Activated T-helper 1 cell treated with anti-CD3 and anti-CD28 coated beads, Interleukin-12 subunit alpha, Interleukin-12 subunit beta, Interleukin-2, Interleukin-4 antibody, amounts not matched to agents 30 ng/mL and 10 ng/mL and 1 ng/mL, durations not matched to agents 14 hours and 24 hours and 36 hours (primary cell): ENCODE measurements at places on chromosomes 6 and 20. TPM values are rescaled to one million over a fixed set of nuclear protein-coding genes. Genes with fewer than 3 reads are reported as not detected.

The SUMO4 gene
- 11.6 and 12.0 TPM in 2 replicates for total RNA-seq

DNA sequence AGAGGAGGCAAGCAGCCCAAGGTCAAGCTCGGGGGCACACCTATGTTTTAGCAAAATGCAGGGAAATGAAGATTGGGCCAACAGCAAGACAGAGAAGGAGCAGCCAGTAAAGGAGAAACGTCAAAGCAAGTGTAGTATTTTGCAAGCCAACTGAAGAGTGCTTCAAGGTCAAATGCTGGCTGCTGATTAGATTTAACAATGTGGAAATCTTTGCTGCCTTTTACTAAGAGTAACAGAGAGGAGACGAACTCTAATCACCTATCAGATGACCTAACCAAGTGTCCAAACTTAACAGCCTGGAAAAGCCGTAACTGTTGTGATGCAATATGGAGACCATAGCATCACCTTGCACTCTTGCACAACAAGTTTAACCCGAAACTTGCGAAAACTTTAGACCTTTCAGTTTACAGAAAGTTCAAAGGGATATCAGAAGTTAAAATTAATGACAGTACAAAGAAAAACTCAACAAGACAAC is 30.4 kb downstream of the AKIRIN2 start:
- H3K36me3 ChIP-seq: peaks cover 34% of the 10 kb centered on the region
- no peak overlapping the region for H3K27ac ChIP-seq
- DNase-seq: no peak
- H3K4me1 ChIP-seq: peaks cover 17% of the 10 kb centered on the region

GRCh38 chr20:59002874-59003399 is 4.1 kb downstream of the CTSZ start:
- peaks cover 39% of the 10 kb centered on the region for H3K4me1 ChIP-seq
- peaks cover 19% of the 10 kb centered on the region for H3K36me3 ChIP-seq
- H3K27ac ChIP-seq: no peak overlapping the region
- no peaks in the 10 kb centered on the region for H3K27me3 ChIP-seq

The TCP11 gene
- not detected in 2 replicates for total RNA-seq

The PLEKHG1 gene
- 0.27 and 0.80 TPM in 2 replicates for total RNA-seq

The MAFB gene
- 2.0 and 2.3 TPM in 2 replicates for total RNA-seq

DNA sequence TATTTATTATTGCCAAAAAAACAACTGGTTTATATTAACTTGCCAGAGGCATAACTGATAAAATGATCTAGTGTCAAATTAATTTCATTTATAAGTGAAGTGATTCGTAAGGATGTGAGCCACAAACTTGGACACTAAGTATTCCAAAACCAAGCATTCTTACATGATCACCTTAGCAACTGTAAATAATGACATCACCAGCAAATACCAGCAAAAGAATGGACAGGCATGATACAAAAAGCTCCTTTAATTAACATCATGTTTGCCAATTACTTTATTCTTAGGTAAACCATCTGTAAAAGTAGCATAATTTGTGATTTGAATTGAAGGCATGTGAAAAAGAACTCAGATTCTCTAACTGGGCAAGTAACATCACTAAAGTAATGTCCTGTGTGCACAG is 17.2 kb upstream of the FNDC1 start:
- H3K36me3 ChIP-seq: no peaks in the 10 kb centered on the region
- no peaks in the 10 kb centered on the region for H3K4me1 ChIP-seq

- no peaks in the 10 kb centered on the region for H3K4me1 ChIP-seq
- H3K36me3 ChIP-seq: no peaks in the 10 kb centered on the region
- no peak overlapping the region for H3K4me3 ChIP-seq
- no peaks in the 10 kb centered on the region for H3K27me3 ChIP-seq
- H3K27ac ChIP-seq: no peak overlapping the region
- no peak for DNase-seq
These were observed 133.7 kb downstream of the EDN1 start for GRCh38 chr6:12423832-12424231.

- DNase-seq: no peak
- no peaks in the 10 kb centered on the region for H3K4me1 ChIP-seq
- no peaks in the 10 kb centered on the region for H3K27me3 ChIP-seq
- H3K4me3 ChIP-seq: no peak overlapping the region
- H3K36me3 ChIP-seq: no peaks in the 10 kb centered on the region
These were observed 78.0 kb downstream of the PDE10A start for GRCh38 chr6:165585060-165585459.

DNA sequence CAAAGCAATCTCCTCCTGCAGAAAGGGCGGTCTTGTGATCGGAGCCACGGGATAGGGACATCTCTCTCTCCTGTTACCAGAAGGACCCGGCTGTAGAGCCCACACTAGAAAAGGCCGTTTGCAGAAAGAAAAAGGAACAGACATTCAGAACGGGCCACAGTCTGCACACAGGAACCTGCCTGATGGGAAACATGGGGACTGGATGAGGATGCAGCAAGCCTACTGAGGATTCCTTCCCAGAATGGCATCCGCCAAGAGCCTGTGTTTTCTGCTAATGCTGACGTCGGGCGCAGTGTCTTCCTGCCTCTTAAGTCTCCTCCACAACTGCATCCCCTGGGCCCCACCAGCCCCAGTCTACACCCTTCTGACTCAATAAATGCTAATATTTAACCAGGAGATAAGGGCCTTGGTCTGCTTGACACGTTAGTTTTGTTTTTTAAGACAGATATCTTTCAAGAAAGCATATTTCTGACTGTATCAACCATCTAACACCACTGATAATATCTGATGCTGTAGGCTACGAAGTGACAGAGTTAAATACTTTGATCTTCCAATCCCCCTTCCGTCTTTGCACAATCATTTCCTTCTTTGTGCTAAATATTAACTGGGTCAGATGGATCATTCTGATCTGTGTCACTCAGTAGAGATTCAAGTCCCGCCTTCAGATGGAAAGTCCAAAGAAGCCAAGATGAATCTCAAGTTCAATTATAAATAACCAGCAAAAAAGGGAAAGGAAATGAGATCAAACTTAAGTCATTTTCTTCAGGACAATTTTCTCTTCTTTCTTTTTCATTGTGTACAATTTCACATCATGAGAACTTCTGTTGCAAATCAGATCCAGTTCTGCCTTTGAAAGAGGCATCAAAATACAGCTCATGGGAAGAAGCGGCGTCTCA is 20.7 kb downstream of the FAM50B start:
- H3K4me1 ChIP-seq: peaks cover 13% of the 10 kb centered on the region
- H3K4me3 ChIP-seq: no peak overlapping the region
- no peak for DNase-seq
- H3K36me3 ChIP-seq: no peaks in the 10 kb centered on the region

DNA sequence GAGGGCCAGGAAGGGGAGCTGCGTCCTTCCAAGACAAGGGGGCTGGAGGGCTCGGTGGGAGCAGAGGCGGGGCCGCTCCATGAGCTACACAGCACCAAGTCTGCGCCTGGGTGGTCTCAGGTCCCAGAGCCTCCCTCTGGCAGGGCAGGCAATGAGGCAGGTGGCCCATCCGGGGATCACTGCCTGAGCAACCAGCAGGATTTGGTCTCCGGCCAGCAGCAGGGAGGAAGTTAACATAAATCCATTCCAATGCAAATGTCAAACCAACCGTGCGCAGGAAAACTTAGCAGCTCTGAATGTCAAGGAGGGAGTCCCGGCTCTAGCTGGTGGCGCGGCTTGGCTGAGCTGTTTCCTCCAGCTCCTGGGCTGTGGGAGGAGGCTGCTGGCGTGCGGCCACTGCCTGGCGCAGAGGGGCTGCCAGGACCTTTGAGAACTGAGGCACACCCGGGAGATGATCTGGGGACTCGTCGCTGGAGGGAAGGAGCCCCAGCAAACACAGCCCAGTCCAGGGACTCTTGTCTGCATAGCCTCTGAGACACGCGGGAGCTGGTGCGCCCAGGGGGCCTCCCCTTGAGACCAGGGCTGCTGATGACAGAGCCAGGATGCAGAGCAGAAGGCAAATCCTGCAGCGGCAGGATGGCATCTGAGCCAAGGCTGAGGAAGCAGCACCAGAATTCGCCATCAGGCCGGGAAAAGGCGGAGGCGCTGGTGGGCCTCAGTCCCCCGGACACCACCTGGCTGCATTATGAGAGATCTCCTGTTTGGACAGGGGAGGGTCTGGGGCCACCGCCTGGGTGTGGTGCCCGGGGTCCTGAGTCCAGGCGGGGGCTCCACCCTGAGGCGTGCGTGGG is 33.1 kb upstream of the CHRNA4 start:
- no peak overlapping the region for H3K27ac ChIP-seq
- no peak overlapping the region for H3K4me3 ChIP-seq
- DNase-seq: no peak
- H3K27me3 ChIP-seq: no peaks in the 10 kb centered on the region

- H3K27me3 ChIP-seq: no peaks in the 10 kb centered on the region
- H3K4me1 ChIP-seq: no peaks in the 10 kb centered on the region
- no peaks in the 10 kb centered on the region for H3K36me3 ChIP-seq
- H3K27ac ChIP-seq: no peak overlapping the region
- H3K4me3 ChIP-seq: no peak overlapping the region
These were observed 215.0 kb upstream of the HSF2 start for GRCh38 chr6:122184401-122184827.

DNA sequence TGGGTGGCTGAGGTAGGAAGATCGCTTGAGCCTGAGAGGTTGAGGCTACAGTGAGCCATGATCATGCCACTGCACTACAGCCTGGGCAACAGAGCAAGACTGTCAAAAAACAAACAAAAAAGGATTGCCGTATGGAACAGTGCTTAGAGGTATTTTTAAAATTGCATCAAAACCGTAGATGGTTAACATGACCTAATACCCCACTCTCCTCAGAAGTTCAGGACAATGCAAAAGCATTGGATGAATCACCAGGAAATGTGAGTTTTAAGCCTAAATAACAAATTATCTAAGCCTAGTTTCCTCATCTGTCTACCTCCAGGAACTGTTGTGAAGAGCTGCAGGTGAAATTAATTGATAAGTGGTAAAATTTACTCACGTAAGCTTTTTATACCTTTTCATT is 123.8 kb upstream of the ID4 start:
- H3K4me1 ChIP-seq: no peaks in the 10 kb centered on the region
- DNase-seq: no peak
- no peaks in the 10 kb centered on the region for H3K36me3 ChIP-seq
- H3K27me3 ChIP-seq: no peaks in the 10 kb centered on the region
- H3K4me3 ChIP-seq: no peak overlapping the region

DNA sequence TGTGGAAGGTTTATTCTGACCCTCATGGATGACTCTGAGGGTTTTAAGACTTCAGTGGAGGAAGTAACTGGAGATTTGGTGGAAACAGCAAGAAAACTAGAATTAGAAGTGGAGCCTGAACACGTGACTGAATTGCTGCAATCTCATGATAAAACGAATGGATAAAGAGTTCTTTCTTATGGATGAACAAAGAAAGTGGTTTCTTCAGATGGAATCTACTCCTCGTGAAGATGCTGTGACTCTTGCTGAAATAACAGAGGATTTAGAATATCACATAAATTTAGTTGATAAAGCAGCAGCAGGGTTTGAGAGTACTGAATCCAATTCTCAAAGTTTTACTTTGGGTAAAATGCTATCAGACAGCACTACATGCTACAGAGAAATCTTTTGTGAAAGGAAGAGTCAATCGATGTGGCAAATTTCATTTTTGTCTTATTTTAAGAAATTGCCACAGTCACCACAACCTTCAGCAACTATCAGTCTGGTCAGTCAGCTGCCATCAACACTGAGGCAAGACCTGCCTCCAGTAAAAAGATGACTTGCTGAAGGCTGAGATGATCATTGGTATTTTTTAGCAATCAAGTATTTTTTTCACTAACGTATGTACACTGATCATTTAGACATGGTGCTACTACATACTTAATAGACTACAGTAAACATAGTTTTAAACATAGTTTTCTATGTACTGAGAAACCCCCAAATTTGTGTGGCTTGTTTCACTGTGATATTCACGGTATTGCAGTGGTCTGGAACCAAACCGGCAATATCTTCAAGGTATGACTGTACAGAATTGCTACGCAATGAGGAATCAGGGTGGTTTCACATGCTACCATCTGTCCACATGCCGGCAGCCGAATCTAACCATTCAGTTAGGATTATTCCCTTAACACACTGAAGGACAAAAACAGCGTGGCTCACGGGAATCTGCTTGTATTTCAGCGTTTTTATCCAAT is 149.0 kb downstream of the MYB start:
- no peak for DNase-seq
- no peak overlapping the region for H3K4me3 ChIP-seq
- H3K27ac ChIP-seq: no peak overlapping the region
- H3K36me3 ChIP-seq: peaks cover 13% of the 10 kb centered on the region

The FNDC1 gene
- total RNA-seq: 0.02 TPM in 1 of 2 replicates, not detected in the other

- H3K4me3 ChIP-seq: no peak overlapping the region
- H3K36me3 ChIP-seq: no peaks in the 10 kb centered on the region
- no peaks in the 10 kb centered on the region for H3K27me3 ChIP-seq
- no peak for DNase-seq
These were observed 388.5 kb downstream of the ZFAND3 start for GRCh38 chr6:38208028-38208427.

DNA sequence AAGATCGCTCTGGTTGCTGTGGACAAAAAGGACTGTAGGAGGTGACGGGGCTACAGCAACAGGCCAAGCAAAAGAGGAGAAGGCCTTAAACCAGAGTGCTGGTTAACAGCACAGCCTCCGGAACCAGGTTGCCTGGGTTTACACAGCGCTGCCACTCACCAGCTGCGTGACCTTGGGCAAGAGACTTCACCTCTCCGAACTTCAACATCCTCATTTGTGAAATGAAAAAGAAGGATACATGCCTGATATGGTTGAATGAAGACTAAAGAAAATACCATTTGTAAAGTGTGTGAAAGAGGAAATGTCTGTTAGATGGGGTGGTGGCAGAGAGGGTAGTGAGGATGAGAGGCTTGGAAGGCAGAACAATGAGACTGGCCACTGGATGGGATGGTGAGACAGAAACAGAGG is 44.9 kb downstream of the PREX1 start:
- peaks cover 28% of the 10 kb centered on the region for H3K36me3 ChIP-seq
- DNase-seq: no peak
- no peak overlapping the region for H3K27ac ChIP-seq
- H3K4me1 ChIP-seq: peaks cover 23% of the 10 kb centered on the region
- no peak overlapping the region for H3K4me3 ChIP-seq

- H3K27ac ChIP-seq: no peak overlapping the region
- H3K4me1 ChIP-seq: peaks cover 5% of the 10 kb centered on the region
- H3K36me3 ChIP-seq: no peaks in the 10 kb centered on the region
- H3K4me3 ChIP-seq: peak overlapping the region; percentile 15
These were observed 11.6 kb downstream of the GPR31 start for GRCh38 chr6:167146135-167146534.

- no peaks in the 10 kb centered on the region for H3K27me3 ChIP-seq
- no peak for DNase-seq
- no peak overlapping the region for H3K4me3 ChIP-seq
- peaks cover 12% of the 10 kb centered on the region for H3K36me3 ChIP-seq
- H3K4me1 ChIP-seq: peaks cover 19% of the 10 kb centered on the region
These were observed 69.5 kb downstream of the NOL4L start for GRCh38 chr20:32515631-32516101.

GRCh38 chr6:84390334-84390733 is 162.9 kb upstream of the CEP162 start:
- no peak overlapping the region for H3K4me3 ChIP-seq
- no peaks in the 10 kb centered on the region for H3K36me3 ChIP-seq
- no peaks in the 10 kb centered on the region for H3K27me3 ChIP-seq
- H3K4me1 ChIP-seq: no peaks in the 10 kb centered on the region
- H3K27ac ChIP-seq: no peak overlapping the region

The SEL1L2 gene
- total RNA-seq: not detected in 2 replicates
